Stimulated activated CD4-positive, alpha-beta T cell treated with anti-CD3 and anti-CD28 coated beads, Interleukin-1b, Interleukin-23, amount 100 ng/mL, for 4 hours (primary cell): ENCODE measurements at places on chromosomes 6 and 20.
A peak's percentile ranks its signal among the peaks of the same experiment; 100 is the strongest.

- DNase-seq = no peak
Observed at GRCh38 chr20:12592756-12593155, 416.0 kb upstream of the SPTLC3 start.

DNA sequence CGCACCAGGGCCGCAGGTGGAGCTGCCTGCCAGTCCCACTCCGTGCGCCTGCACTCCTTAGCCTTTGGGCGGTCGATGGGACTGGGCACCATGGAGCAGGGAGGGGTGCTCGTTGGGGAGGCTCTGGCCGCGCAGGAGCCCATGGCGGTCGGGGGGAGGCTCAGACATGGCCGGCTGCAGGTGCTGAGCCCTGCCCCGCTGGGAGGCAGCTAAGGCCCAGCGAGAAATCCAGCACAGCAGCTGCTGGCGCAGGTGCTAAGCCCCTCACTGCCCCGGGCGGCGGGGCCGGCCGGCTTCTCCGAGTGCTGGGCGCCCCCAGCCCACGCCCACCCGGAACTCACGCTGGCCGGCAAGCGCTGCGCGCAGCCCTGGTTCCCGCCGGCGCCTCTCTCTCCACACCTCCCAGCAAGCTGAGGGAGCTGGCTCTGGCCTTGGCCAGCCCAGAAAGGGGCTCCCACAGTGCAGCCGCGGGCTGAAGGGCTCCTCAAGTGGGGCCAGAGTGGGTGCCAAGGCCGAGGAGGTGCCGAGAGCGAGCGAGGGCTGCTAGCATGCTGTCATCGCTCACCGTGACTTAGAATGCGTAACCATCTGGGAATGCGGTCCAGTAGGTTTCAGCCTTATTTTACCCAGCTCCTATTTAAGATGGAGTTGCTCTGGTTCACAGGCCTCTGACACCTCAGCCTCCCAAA is 77.3 kb downstream of the C6orf52 start:
- no peak for DNase-seq

DNA sequence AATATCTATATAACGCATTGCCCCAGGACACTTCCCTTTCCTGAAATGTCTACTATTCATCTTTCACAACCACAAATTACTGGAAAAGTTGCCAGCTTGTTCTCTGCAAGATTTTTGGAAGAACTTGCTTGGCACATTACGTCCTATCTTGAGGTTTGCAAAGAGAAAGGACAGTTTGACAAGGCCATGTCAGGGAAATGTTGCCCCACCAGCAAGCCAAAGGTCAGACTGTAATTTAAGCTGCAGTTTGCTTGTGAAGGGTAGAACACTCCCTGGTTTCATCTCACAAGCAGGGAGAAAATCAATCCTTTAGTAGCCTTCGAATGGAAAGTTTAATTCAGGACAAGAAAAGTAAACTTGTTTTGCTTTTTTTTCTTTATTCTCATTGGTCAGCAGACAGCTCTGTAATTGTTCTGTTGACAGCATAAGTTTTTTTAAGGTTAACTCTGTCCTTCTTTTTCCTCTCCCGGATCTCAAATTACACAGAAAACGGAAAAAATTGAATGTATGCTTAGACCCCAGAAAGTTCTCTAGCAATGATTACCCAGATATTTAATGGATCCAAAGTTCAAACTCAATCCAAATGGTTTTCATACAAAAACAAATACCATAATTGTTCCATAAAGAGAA is 541.8 kb upstream of the NRSN1 start:
- DNase-seq = no peak

- no peak for DNase-seq
Observed at GRCh38 chr20:5504061-5504739, 187.4 kb upstream of the PROKR2 start.

DNA sequence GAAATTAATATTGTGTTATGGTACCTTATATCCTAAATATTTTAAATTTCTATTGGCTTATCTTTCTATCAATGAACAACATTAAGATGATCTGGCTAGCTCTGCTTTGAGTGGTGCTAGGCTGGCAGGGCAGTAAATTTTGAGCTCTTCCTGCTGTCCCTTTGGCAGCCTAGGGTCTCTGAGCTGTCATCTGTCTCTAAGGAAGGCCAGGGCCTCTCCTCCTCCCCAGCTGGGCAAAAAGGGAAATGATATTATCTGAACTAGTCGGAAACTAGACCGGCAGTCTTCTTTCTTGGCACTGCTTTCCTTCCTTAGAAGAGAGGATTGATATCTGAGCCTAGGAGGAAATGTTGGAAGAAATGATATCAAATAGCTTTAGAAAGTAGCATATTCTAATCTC is 176.7 kb upstream of the BTBD3 start:
- DNase-seq = no peak

GRCh38 chr6:80316686-80317231 is 210.3 kb downstream of the BCKDHB start:
- DNase-seq = no peak

DNA sequence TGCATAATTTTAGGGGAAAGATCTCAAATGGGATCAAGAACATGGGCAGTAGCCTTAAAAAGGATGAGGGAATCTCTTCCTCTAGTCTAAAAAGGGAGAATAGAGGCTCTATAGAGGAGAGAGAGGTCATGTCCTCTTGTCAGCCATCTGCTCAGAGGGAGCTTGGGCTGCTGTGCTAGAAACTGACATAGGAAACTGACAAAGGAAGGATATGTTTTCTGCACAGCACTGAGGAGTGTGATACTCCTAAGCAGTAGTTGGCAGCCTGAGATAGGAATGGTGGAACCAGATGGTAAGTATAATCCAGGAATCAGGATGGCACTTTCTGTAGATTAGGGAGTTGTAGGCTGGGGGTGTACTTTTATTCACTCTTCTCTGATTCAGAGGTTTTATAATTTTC is 59.2 kb downstream of the PTPRA start:
- no peak for DNase-seq

- DNase-seq = no peak
Observed at GRCh38 chr6:108632441-108632840, 71.7 kb downstream of the FOXO3 start.

DNA sequence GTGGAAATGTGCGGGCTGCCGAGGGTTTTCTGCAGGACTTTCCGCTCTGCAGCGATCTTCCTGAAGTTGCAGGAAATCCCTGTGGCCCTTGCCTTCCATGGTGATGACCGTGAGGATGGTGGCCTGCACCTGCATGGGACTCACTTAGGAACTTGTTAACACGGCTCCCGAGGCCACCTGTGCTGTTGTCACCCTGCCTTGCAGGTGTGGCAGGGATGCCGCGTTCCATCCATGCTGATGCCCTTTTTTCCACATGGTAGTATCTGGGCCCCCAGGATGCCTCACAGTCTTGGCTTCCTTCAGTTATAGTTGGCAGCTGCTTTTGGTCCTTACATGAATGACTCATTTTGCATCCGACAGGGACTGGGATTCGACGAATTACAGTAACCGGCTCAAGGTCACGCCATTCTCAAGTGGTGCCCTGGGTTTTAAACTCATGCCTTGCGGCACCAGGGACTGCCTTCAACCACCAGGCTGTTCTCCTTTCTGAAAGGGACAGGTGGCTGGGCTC is 37.2 kb downstream of the SYNJ2 start:
- DNase-seq = no peak

GRCh38 chr6:7671581-7671980 is 54.3 kb upstream of the BMP6 start:
- DNase-seq = no peak

DNA sequence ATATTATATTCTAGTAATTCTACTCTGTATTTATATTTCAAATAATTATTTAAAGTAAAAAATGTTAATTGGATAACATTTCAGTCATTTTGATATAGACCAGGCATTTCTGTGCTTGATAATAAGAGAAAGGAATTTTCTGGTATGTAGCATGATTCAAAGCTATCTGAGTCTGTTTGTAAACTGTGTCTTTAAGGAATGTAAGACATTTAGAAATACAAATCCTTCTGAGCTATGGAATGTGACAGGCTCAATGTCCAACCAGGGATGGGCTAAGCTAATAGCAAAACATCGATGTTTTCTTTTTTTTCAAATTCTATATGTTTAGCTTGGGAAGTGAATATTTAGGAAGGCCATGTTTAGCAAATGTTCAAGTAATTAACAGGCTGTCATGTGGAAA is 41.5 kb upstream of the FAM83B start:
- no peak for DNase-seq

DNA sequence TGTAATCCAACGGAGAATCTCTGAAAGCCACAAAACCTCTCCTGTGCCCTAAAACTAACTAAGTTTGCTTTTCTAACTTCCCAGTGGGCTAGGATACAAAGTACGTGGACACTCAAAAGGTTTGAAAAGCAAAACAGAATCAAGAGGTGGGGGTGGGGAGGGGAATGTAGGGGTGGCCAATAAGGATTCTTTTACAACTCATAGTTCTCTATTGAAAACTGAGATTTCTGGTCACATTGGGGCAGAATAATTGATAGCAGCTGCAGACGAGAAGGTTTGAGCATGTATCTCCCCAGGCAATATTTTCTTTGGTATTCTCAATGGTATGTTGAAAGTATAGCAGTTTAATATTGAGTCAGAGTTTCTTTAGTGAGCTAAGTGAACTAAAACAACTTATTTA is 376.7 kb upstream of the CITED2 start:
- DNase-seq = no peak

DNA sequence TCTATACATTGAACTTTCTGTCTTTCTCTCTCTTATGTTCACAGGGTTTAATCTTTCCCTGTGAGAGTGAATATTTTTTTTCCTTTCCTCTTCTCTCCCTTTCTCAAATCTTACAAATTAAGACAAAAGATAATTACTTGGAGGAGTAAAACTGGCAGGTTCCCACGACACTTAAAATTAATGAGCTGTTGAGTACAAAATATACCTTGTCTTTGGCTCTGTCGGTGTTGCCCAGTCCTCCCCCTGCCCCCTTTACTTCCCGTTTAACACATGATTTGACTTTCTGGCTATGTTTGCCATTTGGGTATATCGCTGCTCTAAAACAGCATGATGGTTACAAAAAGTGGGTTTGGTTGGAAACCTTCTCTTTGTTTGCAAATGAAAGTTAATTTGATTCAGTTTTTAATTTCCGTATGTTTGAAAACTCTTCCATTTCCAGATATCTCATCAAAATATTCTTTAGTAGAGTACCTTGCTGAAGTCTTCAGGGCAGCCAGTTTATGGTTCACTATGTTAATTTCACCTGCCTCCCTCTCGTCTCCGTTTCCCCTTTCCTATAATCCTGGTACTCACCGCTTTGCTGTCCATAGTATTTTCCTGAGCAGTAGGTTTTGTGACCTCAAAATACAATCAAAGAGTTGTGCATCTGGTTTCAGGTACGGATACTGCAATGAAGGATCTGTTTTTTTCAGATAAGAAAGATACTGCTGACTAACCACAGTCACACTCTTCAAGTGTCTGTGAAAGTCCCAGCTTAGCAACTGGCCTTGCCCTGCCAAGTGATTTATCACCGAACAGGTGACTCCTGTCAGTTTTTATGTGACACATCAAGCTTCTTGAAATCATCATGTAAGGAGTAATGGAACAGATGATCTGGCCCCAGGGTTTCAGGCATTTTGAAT is 181.2 kb downstream of the DTNBP1 start:
- no peak for DNase-seq

GRCh38 chr20:36097337-36098151 is 57.0 kb upstream of the EPB41L1 start:
- no peak for DNase-seq

- DNase-seq = peak; percentile 84
Observed at GRCh38 chr20:37527638-37528445, at the start of gene BLCAP. Gene BLCAP (minus strand): TSS chr20:37527876. CDS start chr20:37519174, 8,702 bp downstream.

GRCh38 chr6:52519618-52520017 is 57.2 kb downstream of the TRAM2 start:
- DNase-seq = no peak

- no peak for DNase-seq
Observed at GRCh38 chr6:89680551-89680950, 42.0 kb upstream of the LYRM2 start.

- no peak for DNase-seq
Observed at GRCh38 chr20:3339076-3339475, 68.4 kb downstream of the DNAAF9 start.

- no peak for DNase-seq
Observed at GRCh38 chr6:120357447-120357846, 976.8 kb downstream of the TBC1D32 start.

GRCh38 chr6:118952683-118953082 is 17.7 kb upstream of the MCM9 start:
- DNase-seq = no peak

DNA sequence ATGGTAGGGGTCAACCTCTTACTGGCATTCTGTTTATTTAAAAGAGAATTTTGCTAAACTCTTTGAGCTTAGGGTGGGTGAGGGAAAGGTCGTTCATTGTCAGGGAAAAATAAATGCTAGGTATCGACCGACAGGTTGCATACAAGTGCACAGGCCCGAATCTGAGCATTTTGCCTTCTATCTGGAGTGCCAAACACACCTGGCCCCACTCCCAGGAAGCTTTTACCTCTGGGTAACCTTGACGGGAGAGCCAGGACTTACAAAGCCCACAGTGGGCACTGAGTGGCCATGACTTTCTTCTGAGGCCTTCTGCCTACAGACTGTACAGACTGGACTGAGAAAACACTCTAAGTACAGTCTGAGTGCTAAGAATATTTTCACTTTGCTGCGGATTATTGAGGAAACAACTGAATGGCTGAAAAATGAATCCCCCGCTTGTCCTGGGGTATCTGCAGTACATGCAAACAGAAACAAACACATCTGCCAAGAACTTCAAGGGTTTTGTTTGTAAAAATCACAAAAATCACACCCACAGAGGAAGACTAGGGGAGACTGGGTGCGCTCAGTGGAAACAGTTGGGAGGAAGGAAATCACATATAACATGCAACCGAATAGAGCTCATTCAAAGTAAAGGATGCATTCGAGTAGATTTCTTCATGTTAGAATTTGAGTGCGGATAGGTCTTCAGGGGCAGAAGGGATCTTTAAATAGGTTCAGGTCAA is 152.8 kb downstream of the NFATC2 start:
- no peak for DNase-seq

DNA sequence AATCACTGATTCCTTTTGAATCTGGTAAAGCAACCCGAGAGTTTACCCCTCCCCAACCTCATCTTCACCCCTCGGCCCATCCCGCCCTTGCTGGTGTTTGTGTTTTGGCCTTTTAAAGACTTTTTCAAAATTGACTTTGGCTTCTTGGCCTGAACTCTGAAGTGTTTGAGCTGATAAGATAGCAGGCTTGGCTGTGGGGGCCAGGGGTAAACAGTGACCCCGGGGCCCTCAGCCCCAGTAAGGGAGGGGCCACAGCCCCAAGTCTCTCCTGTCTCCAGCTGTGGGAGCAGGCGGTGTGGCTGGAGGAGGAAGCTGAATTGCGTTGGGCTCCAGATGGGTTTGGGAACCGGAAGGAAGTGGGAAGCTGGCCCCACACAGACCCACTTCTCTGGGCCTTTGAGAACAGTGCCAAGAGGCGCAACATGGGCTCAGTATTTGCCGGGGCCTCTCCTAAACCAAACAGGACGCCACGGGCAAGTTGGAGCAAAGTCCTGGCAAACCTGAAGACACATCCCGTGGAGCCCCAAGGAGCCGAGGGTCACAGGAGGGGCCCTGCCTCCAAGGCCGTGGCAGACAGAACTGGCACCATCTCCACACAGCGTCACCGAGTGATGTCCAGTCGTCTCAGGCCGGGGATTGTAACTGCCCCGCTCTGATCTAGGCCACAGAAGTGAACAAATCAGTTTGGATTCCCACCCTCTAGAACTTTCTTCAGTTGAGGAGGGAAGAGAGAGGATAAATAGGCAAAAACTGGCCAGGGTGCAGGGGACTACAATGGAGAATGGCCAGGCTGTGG is 54.3 kb upstream of the PTPN1 start:
- no peak for DNase-seq

GRCh38 chr20:49287555-49288249 is 9.8 kb upstream of the ZNFX1 start:
- no peak for DNase-seq

- peak; percentile 16 for DNase-seq
Observed at GRCh38 chr6:12150812-12151432, 138.8 kb downstream of the HIVEP1 start.
